ENCODE measurements at places on chromosomes 13 and 19.

GRCh38 chr13:79246578-79246949, 159.5 kb downstream of the RBM26 start:
- no peak for DNase-seq

GRCh38 chr19:1860042-1860775, 3.2 kb downstream of the KLF16 start:
- DNase-seq = no peak

DNA sequence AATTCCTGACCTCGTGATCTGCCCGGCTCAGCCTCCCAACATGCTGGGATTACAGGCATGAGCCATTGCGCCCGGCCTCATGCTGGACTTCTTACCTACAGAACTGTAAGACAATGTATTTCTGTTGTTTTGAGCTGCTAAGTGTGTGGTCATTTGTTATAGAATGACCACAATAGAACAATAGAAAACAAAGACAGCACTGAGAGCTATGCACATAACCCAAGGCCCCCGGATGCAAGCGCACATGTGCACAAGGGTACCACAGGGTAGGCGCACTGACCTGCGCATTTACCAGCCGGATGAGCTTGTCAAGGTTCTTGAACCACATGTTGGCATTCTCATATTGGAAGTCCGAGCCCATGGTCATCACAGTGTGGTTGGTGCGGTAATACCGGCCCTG, 5.6 kb downstream of the MAN2B1 start:
- DNase-seq = no peak

GRCh38 chr19:5358173-5358800, 17.7 kb upstream of the PTPRS start:
- no peak for DNase-seq

DNA sequence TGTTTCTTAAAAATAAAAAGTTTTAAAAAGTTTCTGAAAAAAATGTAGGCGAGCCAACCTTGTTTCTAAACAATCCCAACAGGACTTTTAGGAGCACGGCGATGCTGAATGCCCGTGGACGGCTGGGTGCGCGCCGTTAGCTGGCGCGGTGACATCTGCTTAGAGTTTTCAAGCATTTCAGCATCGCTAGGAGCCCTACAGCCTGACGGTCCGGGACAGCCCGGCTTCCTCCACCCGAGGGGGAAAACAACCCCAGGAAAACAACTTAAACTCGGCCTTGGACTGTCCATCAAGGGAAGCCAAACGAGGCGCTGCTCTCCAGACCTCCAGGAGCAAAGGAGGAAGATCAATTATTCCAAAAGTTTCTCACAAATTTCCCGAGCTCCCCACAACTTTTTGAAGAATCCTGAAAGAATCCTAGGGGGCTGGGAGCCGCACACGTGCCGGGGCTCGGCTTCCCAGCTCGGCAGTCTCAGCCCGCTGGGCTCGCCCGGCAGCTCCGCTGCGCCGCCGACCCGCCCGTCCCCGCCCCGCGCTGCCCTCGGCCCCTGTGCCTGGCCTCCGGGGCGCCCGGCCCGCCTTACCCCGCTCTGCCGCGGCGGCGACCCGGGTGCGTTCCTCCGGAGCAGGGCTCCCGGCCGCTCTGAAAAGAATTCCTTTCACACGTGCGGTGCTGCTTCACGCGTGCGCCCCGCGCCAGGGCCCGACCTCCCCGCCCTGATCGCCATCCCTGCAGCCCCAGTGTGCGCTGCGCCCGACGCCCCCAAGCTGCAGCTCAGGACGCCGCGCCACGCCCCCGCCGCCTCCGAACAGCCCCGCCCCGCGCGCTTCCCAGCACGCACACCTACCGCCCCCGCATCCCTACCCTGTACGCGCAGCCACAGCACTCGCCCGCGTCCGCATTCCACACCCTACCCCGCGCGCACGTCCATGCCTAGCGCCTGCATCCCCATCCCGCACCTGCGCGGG, at the start of gene GJA3:
Gene GJA3 (minus strand): TSS at position 747 of the 969 bp plus-strand sequence. CDS start 17,764 bp downstream, outside the sequence.
- DNase-seq = peak; percentile 47

DNA sequence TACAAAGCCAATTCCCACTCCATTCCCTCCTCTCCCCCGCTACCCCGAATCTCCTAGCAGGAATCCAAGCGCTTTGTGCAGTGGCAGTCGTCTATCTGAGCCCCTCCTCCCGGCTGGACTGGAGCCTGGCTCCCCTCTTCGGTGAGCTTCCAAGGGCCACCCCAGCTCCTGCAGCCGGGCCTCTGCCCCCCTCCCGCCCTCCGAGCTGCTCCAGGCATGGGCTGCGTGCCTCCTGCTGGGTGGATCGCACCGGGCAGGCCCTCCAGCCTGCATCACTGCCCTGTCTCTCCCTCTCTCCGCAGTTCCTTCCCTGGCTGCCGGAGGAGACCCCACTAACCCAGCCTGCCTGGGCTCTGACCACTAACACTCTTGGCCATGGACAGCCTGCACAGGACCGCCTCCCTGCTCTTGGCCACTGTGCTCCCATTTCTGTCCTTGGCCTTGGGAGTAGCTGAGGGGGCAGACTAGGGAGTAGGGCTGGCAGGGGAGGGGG, 12.9 kb upstream of the LENG8 start:
- no peak for DNase-seq

DNA sequence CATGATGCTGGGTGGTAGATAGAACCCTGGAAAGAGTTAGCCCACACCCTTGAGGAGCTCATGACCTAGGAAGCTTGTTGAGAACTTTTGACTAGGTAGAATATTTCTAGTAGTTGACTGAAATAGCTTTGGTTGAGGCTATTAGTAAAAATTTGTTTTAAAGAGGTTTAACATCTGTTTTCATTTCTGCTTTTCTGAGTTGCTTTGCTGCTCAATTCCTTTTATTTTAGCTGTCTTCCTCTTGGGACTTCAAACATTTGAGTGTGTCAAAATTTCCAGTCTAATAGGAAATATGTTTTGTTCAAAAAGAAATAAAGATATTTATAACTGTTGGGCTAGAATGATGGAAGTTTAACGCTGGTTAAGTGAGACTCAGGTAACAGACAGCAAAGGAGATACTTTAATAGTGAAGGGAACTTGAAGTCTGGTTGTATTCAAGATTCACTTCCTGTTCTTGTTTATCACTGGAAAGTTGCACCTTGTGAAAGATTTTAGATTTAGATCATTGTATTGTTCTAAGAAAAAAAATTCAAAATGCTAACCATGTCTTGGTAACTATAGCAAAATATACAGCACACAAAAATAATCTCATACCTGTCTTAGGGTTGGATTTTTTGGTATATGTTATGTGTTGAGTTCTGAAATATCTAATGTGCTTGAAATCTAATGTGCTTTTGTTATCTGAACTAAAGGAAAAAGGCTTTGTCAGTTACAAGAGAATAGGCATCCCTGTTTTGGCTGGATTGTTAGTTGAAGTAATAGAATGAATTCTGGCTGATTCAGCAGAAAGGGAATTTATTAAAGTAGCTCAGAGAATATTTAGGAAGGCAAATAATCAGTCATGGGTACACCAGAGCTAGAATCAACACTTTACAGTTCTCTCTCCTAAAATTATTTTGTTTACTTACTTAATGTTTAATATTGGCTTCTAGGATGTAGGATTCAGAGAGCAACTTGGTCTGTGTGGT, 24.4 kb upstream of the GPR18 start:
- DNase-seq = no peak

Data from stimulated activated CD8-positive, alpha-beta memory T cell treated with anti-CD3 and anti-CD28 coated beads, Interleukin-12 subunit alpha, Interleukin-12 subunit beta, amount 100 ng/mL, for 4 hours (primary cell).